Right cardiac atrium (tissue), 5 donors: ENCODE measurements at places on chromosomes 3 and 15.

DNA sequence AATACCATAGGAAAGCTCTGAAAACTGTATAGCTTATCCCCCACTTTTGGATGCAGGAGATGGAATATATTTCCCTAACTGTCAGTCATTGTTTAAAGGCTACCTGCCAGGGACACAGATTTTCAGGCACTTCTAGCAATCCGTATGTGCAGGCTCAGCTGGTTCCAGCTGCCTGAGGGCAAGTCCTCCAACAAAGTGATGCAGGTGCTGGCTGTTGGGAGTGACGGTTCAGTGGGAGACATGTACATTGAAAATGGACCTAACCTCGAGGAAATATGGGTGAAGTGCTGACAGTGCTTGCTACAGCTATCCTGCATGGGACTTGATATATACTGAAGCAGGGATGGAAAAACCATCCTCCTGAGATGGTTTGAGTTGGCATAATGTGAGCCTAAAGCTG is 153.1 kb upstream of the GAP43 start:
- DNase-seq: no peak

GRCh38 chr15:49789436-49789835 is 168.6 kb downstream of the DTWD1 start:
- DNase-seq: no peak

- no peak for DNase-seq
Measured at GRCh38 chr3:106114848-106115247, 246.0 kb upstream of the CBLB start.

- DNase-seq: no peak
Measured at GRCh38 chr3:1406250-1406649, 313.4 kb downstream of the CNTN6 start.

DNA sequence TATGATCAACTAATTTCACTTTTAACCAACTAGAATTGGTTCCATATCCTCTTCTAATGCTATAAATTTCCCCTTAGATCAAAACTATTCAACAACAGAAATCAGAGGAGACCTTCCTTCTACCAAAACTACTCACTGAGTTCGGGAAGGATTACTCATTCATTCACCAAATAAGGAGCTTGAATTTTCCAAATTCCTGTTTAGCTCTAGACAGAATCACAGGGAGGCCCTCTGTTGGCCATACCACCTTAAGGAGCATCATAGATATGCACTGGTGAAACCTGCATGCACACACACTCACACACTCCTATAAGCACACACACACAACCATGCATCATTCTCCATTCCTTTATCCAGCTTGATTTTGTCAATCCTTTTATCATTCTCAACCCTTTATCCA is 49.0 kb downstream of the SUCLG2 start:
- no peak for DNase-seq
